IMR-90 (cell line): ENCODE measurements at places on chromosomes 1 and 21. TPM values are rescaled to one million over a fixed set of nuclear protein-coding genes. Genes with fewer than 3 reads are reported as not detected.

The AHCYL1 gene
- 63.9 and 75.1 TPM in 2 replicates for polyA plus RNA-seq

The ATP6V1G3 gene
- not detected in 2 replicates for polyA plus RNA-seq

The MTMR11 gene
- 14.3 and 14.6 TPM in 2 replicates for polyA plus RNA-seq

The FCRLB gene
- 2.2 and 2.9 TPM in 2 replicates for polyA plus RNA-seq

The ETS2 gene
- polyA plus RNA-seq: 21.3 and 22.8 TPM in 2 replicates

The ODR4 gene
- 8.4 and 9.4 TPM in 2 replicates for polyA plus RNA-seq

The SYCP1 gene
- not detected in 2 replicates for polyA plus RNA-seq

The CADM3 gene
- polyA plus RNA-seq: not detected in 2 replicates

The STYXL2 gene
- not detected in 2 replicates for polyA plus RNA-seq

The OXCT2 gene
- polyA plus RNA-seq: 0.22 and 0.30 TPM in 2 replicates

The CD55 gene
- 11.5 and 11.6 TPM in 2 replicates for polyA plus RNA-seq

The RNPEP gene
- 57.3 and 75.4 TPM in 2 replicates for polyA plus RNA-seq

The NUAK2 gene
- polyA plus RNA-seq: 17.6 and 18.7 TPM in 2 replicates

The FCRL5 gene
- polyA plus RNA-seq: not detected in 2 replicates

The ATP5PO gene
- polyA plus RNA-seq: 220 and 250 TPM in 2 replicates

GRCh38 chr21:17784604-17785402, 34.4 kb downstream of the C21orf91 start:
- DNase-seq: no peak

DNA sequence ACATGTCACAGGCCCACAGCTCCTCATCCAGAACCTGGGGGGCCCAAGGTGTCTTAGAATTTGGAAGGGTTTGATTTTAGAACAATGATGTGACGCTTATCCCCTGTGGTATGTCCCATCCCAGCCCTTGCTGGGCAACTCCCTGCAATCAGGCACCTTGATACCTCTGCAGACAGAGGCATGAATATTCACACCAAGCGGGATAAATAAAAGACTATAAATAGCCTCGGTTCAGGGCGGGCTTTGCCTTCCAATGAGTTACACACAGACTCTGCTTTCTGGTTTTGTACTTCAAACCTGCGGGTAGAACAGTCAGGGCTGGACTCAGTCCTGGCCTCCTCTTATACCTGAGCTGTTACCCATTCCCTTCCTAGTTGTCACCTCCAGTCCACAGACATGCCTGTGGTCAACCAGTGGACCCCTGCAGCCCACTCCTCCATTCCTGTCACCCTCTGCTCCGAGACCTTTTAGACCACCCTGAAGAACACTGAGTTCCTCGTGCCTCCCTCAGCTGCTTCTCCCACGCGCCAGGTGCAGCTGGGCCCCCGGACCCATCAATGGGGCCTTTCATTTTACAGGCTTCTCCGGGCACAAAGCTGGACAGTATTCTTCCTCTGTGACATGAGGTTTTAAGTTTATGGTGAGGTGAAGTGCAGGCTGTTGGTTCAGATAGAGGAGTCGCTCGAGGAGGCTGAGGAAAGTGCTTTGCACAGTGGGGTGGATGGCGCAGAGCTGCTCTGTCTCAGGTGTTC, 120.1 kb upstream of the TNR start:
- no peak for DNase-seq

DNA sequence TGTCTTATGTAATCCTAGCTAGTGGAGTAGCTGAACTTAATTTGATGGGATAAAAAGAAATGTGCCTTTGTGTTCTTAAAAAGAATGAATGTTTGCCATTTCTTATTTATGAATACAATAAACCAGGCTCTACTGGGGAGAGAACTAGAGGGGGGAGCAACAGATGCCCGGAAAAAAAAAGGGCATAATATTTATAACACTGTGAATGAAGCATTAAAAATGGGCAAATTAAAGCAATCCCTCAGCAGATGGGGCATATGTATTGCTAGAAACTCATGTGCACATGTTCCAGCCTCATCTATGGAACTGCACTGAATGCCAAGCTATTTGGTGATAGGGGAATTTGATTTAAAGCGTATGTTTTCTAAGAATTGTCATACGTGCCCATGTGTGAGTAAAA, 42.3 kb upstream of the KCNJ6 start:
- no peak for DNase-seq

DNA sequence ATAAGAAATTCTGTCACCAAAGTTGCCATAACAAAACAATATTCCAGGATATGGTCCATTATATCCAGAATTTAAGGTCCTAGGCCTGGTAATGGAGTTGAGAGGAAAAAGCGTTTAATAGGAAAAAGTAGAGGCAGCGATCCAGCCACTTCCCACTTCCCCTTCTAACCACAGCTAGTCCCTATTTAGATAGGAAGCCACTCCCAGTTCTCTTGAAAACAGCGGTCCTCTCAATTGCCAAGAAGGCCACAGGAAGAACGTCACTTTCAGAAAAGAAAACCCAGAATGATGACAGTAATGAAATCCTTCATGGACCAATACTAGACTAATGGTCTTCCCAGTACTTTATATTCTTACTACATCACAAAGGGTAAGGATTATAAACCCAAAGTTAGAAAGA, 38.6 kb downstream of the ABL2 start:
- no peak for DNase-seq

DNA sequence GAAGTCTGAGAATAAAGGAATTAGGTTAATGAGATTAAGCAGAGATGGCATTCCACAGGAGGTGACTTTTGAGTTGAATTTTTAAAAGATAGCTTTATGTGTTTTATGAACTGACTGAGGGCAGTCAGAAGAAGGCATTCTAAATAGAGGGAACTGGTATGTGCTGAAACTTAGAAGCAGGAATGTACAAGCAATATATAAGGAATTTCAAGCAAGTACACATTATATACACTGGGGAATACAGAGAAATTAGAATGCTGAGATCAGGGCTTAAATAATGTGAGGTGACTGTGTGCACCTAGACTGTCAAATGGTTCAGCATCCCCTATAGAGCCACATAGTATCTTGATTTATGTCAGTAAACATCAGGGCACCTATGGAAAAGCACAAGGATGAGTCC, 19.3 kb downstream of the WNT2B start:
- DNase-seq: peak; percentile 31

DNA sequence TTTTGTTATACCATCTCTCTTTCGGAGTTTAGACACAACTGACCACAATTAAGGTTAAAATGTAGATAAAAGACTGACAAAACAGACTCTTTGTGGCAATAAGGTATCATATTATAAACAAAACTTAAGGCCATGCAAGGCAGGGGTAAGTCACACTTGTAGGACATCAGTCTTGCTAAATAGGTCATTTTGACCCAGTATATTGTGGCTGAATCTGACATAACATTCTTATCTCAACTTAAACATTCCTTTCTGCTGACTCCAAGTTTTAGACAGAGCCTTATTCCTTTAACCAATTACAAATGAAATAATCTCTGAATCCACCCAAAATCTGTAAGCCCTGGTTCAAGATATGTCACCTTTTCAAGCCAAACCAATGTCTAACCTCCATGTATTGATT, 733.4 kb upstream of the B3GALT2 start:
- peak; percentile 22 for DNase-seq

DNA sequence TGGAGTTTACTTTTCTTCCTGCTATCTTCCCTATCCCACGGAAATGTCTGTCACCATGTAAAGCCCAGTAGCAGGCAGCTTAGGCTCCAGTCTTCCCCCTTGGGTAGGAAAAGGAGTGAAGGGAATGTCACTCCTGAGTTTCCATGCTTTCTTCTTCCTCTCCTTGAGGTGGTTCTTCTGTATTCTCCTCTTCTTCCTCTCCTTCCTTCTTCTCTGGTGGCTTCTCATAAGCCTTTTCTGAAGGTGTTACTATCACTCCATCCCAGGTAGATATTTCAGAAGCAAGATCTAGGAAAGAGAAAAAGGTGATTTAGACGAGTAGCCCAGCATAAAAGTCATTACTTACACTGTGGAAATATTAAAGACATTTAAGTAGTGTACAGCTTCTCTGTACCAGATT, 3.8 kb downstream of the SNAPIN start:
- DNase-seq: no peak

DNA sequence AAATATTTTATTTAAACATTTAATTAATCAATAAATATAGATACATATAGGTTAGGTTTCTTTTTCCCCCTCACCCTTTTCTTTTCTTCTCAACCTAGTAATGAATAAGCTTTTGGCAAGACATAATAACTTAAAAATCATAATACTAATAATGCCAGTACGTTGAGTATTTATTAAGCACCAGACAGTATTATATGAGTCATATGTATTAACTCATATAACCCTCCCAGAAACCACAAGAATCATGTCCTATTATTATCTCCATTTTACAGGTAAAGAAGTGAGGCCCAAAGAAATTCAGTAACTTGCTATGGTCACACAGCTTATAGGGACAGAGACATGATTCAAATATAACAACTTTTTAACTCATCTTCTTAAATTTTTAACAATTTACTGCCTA, 834.5 kb upstream of the ADGRL2 start:
- peak; percentile 2 for DNase-seq

- DNase-seq: no peak
Observed at GRCh38 chr1:89611721-89612120, 21.2 kb upstream of the LRRC8C start.

DNA sequence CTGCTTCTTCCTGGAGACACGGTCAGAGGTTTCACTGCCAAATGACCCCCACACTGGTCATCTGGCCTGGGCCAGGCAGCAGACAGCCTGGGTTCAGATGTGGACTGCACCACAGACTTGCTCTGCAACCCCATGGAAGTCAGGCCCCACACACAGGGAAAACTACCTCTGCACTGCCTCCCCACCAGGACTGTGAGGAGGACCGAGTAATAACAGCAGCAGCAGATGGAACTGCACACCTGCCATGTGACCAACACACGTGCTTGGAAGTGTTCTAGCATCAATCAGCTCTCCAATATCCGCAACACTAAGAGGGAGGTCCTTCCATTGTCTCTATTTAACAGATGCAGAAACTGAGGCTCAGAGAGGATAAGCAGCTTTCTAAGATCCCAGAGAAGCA, 51.4 kb downstream of the SLC9A1 start:
- DNase-seq: no peak

GRCh38 chr1:27044613-27045151, 32.0 kb upstream of the TENT5B start:
- peak; percentile 64 for DNase-seq

GRCh38 chr1:50458507-50458906, 35.3 kb upstream of the DMRTA2 start:
- no peak for DNase-seq

DNA sequence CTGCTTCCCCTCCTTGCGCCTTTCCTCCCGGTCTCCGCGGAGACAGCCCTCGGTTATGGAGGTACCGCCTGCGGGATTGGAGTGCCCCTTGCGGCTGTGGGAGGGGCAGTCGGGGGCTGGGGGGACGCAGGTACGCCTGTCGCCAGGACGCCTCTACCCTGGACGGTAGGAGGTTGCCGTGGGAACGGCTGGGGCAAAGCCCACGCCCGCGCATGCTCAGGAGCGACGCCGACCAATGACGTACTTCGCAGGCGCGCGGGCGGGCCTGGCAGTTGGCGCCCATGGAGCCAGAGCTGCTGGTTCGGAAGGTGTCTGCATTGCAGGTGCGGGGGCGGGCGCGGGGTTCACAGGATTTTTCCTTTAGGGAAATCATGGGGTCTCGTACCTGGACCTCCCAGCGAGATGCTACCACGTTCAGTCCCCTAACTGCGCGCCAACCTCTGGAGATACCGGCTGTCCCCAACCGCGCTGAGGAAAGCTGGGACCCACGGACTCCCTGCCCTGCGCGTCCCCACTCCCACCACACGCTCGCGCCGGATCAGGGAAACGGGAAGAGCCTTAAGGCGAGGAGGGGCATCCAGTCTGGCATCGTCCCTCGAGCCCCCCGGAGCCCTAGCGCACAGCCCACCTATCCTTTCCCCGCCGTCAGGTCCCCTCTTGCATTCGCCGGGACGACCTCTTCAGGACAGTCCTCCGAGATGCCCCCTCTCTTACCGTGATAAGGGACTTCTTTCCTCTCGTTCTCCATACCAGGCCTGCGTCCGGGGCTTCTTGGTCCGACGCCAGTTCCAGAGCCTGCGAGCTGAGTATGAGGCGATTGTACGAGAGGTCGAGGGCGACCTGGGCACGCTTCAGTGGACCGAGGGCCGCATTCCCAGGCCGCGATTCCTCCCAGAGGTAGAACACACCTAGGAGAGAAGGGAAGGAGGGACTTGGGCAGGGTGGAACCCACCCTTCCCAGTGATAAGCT, at the start of gene IQCC:
TSS of gene IQCC (plus strand) at position 271 of the 970 bp plus-strand sequence. CDS start at position 282, 11 bp downstream.
- DNase-seq: peak; percentile 74

DNA sequence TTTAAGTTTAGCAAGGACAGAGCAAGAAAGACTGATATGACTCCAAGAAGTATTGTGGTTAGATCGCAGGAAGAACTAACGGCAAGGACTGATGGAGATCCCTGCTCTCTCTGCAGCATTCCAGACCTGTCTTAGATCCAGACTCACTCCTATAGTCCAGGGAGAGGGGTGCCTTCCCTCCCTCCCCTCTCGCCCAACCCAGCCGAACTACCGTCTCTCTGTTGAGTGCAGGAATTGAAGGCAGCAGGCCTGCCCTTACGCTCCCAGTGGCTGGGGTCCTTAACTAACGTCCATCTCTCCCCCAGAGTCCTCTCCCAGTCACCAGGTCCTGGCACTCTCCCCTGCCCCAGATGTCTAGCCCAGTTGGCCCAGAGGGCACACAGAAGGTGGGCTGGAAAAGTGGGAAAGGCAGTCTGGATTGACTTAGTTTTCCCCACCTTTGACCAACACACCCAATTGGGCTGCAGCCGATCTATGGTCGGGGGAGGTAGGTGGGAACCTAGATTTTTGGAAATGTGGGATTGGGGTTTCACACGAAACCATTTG, 1.1 kb downstream of the CRABP2 start:
- no peak for DNase-seq

GRCh38 chr1:59819566-59820438, 5.1 kb downstream of the HOOK1 start:
- DNase-seq: no peak

- no peak for DNase-seq
Observed at GRCh38 chr1:216549796-216550195, 126.5 kb upstream of the USH2A start.

- no peak for DNase-seq
Observed at GRCh38 chr1:46405197-46405555, 11.1 kb downstream of the FAAH start.

GRCh38 chr1:169395955-169396354, 28.0 kb downstream of the BLZF1 start:
- DNase-seq: no peak

GRCh38 chr1:161069731-161070270, at the start of gene ARHGAP30:
Gene ARHGAP30, minus strand, starts transcription at chr1:161069891. Its CDS starts 267 bp downstream, at chr1:161069624.
- DNase-seq: no peak
